ENCODE measurements at places on chromosomes 1 and 21.
A peak's percentile ranks its signal among the peaks of the same experiment; 100 is the strongest.

DNA sequence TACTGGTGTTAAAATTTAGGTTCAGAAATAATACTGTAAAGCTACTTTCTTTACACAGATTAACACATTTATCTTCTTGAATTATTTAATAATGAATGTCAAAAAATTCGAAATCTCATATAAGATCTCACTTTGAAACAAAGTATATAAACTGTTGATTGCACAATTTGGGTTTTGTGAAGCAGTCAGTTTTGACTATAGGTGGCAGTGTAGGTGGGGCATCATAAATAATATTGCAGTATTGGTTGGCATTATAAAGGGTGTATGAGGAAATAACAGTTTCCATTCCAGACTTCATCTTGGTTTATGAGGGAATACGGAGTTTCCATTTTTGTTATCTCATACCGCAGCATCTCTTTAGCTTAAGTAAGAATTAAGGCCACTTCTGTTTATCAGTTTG lies 49.9 kb downstream of the SUCO start:
- DNase-seq = no peak

- no peak for DNase-seq
Observed at GRCh38 chr1:202801175-202801574, 7.0 kb downstream of the KDM5B start.

GRCh38 chr1:48676376-48676775 lies 100.3 kb downstream of the BEND5 start:
- no peak for DNase-seq

DNA sequence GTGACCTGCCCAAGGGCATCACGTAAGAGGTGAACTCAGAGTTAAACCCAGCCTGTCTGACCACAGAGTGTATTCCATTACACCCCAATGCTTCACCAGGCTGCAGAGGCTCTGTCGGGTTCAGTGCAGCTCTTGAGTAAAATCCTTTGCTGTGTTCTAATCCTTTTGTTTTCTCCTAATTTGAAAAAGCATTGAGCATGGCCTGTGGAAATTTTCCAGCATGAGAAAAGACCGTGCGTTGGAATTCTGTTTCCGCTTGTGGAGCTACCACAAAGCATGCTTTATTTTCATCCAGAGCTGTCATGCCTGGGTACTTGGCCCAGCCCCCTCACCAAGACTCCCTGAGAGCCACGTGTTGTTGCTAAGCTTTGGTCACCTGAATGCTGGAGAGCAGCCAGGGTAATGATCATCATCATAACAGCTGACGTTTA lies 317.6 kb downstream of the PRDM2 start:
- peak; percentile 8 for DNase-seq

DNA sequence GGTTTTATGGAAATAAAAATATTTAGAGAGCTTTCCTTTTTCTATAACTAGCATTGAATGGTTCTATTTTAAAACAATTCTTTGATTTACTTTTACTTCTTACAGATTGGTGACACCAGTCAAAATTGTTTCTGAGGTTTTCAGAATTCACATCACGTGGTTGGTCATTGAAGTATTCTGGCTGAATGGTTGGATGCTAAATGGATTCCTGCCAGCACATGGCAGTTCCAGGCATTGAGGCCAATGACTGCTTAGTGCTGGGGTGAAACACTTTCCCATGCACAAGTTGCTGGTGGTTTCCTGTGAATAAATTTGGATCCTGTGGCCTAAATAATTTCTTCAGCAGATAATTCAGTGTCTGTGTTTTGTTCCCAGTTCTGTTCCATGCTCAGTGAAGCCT lies 20.6 kb downstream of the NCAM2 start:
- DNase-seq = no peak

DNA sequence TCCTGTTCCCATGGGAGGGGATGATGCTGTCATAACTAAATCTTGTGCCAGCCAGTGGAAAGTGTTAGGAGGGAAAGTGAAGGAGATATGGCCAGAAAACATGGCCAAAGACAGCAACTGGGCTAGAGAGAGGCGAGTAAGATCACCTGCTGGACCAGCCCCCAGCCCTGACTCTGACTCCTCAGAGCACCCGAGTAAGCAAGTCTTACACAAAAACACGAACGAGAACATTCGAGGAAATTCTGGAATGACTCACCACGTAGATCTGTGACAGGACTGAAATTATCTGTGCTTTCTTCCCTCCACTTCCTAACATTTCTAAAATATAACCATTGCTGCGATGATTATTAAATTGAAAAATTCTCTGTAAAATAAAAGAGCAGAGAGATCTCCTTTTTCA lies 9.2 kb downstream of the ZNF496 start:
- DNase-seq = no peak

- DNase-seq = peak; percentile 79
Observed at GRCh38 chr1:93623875-93624274, 57.8 kb downstream of the BCAR3 start.

DNA sequence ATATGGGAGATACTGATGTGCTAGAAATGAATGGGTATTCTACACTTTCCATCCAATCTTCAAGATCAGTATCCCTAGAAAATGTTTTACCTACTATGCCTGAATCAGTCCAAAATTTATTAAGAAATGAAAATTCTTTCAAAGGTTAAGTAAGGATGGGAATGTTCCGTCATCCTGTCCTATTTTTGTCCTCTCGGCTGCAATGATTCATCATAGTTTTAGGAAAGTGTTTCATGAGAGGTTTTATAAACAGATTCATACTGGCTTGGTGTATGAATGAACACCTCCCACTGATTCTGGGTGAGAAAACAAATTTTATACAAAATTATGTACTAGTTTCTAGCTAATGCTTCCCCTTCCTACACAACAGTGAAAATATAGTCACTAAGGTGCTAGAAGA lies 504.6 kb upstream of the NR5A2 start:
- peak; percentile 22 for DNase-seq

- no peak for DNase-seq
Observed at GRCh38 chr1:247037511-247038320, 29.9 kb upstream of the ZNF695 start.

- peak; percentile 49 for DNase-seq
Observed at GRCh38 chr1:246297279-246298265, 209.5 kb downstream of the SMYD3 start.

DNA sequence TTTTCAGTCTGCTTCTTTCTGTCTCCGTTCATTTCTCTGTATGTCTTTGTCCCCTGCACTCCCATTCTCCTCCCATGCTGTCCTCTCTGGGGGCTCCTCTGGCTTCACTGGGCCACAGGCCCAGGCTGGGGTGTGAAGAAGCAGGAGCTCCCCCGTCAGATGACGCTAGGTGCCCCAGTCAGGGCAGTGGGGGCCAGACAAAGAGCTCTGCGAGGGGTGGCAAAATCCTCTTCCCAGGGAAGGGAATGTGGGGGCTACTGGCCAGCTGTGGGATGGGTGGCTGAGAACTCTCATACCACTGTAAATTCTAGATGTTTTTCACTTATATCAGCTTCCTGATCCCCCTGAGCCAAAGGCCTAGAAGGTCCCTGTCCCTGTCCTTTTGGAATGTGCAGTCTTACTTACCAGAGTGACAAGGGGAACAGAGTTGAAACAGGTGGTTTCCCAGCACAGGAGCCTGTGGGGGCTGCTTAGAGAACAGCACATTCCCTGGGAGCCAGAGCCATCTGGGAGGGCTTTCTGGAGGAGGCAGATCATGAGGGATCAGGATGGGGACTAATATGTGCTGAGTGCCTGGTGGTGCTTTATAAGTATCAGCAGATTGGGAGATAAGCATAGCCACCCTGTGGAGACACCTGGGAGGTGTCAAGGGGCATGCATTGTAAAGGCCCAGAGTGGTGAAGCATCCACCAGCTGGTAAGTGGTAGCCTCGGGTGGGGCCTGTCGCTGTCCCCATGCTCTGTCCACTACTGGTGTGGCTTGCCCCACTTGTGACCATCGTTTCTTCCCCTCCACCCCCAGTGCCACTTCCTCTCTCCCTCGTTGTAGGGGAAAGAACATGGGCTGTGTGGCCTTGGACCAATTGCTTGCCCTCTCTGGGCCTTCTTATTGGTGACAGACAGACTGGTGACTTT lies 10.1 kb upstream of the PADI1 start:
- no peak for DNase-seq

DNA sequence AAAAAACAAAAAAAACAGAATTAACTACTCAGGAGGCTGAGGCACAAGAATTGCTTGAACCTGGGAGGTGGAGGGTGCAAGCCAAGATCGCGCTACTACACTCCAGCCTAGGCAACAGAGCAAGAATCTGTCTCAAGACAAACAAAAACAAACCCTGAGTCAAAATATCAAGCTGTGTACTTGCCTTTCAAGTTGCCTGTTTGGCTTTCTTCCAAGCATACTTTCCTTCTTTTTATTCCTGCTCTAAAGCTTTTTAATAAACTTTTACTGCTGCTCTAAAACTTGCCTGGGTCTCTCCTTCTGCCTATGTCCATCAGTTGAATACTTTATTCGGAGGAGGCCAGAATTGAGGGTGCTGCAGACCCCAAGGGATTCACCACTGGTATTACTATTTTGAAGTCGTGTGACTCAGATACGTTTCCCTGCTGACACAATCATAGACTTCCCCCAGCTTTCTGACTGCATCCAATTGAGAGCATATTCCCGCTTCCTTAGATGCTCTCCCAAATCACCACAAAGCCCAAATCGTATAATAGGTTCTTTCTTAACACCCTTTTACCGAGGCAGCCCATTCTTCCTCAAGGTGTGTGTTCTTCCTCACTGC lies 3.5 kb upstream of the ACBD6 start:
- DNase-seq = peak; percentile 63

DNA sequence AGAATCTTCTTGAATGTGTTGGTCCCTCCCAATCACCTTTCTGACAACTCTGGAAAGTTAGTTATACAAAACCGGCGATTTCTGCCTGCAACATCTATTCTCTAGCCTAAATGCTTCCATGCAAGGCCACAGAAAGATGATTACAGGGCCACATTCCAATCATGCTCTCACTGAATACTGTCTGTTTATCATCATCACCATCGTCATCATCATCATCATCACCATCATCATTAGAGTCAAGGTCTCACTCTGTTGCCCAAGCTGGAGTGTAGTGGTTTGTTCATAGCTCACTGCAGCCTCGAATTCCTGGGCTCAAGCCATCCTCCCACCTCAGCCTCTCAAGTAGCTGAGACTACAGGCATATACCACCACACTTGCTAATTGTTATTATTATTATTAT lies 521.2 kb upstream of the DAB1 start:
- DNase-seq = no peak

GRCh38 chr1:187384504-187384903 lies 555.8 kb downstream of the PLA2G4A start:
- no peak for DNase-seq

DNA sequence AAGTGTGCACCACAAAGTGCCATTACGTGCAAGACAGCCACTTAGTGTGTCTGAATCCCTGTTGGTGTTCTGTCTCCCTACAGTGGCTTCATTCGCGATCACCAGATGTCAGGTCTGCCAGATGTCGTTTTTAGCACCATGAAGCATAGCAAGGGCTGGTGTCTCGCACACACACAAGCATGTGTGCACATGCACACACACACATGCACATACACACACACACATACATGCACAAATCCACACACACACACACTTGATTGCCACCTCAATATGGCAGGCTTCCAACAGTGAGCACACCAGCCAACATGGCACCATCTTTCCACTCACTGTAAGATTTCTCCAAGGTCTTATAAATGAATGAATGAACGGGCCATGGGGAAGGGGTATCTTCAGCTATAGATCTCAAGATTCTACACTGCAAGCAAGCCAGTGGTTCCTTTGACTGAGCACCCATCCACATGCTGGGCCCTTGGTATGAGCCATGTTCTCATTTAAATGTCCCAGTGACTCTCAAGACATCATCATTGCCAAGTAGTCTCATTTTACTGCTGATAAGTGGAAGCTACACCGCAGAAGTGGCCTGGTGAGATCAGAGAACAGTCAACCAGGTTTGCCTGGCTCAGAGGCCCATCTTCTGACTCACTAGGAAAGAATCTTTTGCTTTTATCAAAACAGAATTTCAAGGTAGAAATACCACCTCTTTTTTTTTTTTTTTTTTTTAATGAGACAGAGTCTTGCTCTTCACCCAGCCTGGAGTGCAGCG lies 84.9 kb downstream of the SIM2 start:
- DNase-seq = peak; percentile 71

- DNase-seq = no peak
Observed at GRCh38 chr1:239926184-239926583, 165.5 kb upstream of the FMN2 start.

DNA sequence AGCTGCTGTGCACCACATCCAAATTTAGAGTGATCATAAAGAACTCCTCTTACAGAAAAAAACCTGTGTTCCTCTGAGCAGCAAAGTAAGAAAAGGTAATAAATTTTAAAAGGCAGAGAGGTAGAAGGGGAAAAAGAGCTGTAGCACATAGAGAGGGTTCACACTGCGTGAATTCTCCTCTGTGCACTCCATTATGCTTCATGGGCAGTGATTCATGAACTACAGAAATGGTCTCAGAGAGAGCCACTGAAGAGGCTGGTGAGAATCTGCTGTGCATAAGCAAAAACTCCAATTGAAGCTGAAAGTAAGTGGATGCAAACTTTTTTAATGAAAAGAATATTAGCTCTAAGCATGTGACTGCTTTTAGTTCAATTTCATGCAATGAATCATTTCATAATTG lies 65.0 kb downstream of the CRB1 start:
- DNase-seq = no peak

DNA sequence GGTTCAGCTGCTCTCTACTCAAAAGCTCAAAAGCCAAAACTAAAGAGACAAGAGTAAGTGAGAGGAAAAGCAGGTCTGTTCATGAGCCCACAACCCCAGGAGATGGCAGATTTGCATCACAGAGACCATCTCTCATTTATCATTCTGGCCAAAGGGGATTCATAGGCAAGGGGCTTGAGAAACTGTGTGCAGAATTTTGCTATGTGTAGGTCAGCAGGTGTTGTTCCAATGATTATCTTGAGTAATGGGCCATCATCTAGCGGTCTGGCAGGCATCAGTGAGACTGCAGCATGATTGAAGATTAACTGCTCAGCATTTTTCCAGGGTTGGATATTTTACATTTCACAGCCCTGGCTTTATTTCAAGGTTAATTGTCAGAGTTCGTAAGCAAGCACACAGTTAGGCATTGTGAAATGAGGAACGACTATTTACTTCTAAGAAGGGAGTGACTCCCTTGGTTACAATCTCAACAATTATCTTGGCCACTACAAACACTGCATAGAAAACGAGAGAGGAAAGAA lies 1204.6 kb upstream of the TMPRSS15 start:
- DNase-seq = no peak

DNA sequence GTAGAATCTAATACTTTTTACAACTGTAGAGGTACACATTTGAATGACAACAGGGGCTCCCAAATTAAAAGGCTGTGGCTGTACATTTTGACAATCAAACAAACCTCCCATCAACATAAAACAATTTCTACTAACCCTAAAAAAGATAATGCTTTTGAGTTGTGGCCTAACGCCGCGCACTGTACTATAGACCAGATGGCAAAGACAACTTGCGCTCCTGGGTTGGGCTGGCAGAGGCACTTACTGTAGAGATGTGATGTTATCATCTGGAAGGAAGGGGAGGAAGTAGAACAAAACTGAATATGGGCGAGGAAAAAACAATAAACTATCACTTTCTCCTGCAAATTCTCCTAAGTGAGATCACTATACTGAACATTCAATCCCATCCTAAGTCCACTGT lies 26.1 kb downstream of the SPRTN start:
- no peak for DNase-seq

- no peak for DNase-seq
Observed at GRCh38 chr1:110879758-110880606, 7.0 kb downstream of the CD53 start.

- DNase-seq = peak; percentile 56
Observed at GRCh38 chr1:95223110-95223509, 10.9 kb upstream of the RWDD3 start.
